ENCODE measurements at places on chromosomes 1 and 21.

GRCh38 chr1:159895836-159896545, 4.0 kb downstream of the CFAP45 start:
- DNase-seq = no peak

- DNase-seq = peak; percentile 10
Measured at GRCh38 chr1:107964336-107965109, 457 bp downstream of the VAV3 start.

GRCh38 chr1:39205781-39206464, 1.4 kb downstream of the MACF1 start:
- DNase-seq = no peak

DNA sequence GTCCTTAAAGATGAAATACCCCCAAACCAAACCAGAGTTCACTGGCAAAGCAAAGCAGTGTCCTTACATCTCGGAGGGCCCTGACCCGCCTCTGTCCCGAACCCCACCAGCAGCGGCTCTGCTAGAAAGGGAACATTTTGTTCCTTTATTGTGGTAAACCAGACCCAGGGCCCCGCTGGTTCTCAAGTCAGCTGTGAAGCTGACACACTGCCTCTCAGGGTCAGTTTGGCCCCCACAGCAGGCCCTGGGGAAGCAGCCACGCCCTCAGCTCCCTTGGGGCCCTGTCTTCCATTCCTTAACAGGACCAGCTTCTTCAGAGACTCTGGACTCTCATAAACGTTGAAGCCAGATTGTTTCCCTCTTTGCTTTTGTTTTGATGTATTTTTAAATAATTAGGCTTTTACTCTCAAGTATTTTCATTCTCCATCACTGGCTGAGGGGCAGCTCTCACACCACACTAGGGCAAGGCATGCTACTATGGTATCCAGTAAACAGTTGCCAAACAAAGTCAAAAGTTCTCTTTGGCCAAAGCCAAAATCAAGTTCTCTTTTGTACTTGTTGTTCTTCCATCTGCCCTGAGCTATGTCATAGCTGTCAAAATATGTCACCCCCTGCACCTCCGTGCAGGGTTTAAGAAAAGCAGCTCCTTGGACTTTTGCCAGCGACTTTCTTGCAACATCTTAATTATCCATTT, 61.1 kb upstream of the ANGPTL1 start:
- DNase-seq = no peak

GRCh38 chr1:28582248-28582615, 9.8 kb upstream of the RAB42 start:
- no peak for DNase-seq

DNA sequence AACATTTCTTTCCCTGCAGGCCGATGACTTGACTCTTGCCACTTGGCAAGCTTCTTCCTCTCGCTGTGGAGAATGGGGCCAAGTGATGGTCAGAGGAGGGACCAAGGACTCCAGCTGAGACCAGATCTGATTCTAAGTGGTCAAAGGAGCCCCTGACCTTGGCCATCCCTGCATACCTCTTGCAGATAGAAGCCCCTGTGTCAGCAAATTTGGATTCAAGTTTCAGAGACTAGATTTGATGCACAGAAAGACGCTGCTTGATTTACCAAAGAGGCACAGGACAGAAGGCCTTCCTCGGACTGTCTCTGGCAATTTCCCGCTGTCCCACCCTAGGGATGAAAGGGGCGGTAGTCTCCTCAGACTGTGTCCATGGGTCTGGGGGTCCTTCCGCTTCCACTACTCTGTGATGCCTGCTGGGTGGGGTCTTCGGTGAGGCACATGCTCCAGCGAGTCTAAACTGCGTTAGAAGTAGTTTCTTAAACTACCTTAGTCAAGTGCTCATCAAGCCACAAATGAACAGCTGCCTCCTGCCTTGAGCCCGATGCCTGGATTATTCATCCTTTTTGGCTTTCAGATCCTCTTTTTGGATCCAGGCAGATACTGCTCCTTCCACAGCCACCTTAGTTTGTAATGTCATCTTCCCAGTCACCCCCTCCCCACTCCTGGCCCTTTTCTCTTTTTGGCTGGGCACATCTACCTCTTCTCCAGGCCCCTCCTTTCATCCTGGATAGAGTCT, 31.8 kb upstream of the RBM15 start:
- DNase-seq = no peak

- no peak for DNase-seq
Measured at GRCh38 chr1:7363450-7363849, 407.6 kb upstream of the VAMP3 start.

DNA sequence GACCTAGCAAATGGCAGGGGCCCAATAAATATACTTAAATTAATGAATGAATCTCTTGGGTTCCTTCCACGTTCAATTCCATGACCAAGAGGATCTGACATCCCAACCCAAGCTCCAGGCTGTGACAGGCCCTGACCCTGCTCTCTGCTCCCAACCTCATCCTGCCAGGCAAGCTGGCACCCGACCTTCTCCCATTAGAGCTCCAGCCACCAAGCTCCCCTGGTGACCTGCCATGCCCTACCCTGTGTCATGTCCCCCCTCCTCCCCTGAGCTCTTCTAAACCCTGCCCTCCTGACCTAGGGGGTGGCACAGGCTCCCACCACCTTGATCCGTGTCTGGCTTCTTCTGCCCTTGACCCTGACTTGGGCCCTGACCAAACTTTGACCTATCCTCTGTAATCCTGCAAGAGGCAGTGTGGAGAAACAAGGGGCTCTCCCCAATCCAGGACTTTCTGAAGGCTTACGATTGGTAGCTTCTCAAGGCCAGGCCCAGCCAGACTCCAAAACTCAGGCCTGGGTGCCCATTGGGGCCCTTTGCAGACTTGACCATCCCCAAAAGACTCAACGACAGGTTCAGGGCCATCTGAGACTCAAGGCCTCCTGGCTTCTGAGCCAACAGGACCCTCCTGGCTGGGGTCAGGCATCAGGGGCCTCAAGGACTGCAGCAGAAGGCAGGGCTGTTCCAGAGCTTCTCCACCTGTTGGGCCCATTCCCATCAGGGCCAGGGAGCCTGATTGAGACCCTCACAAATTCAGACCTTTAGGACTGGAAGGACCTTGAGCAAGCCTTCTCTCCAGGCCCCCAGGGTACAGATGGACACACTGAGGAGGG, 249.0 kb downstream of the PTPRU start:
- DNase-seq = no peak

DNA sequence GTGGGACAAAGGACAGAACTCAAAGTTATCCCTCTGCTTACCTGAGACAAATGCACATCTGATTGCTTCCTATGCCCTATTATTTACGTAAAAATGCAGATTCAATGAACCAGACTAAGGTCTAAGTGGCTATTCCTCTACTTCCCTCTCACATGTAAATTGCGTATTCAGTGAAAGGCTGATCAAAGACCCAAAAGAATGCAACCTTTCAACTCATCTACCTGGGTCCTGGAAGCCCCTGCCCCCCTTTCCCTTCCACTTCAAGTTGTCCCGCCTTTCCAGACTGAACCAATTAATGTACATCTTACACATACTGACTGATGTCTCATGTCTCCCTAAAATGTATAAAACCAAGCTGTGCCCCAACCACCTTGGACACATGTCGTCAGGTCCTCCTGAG, 14.6 kb downstream of the SSX2IP start:
- DNase-seq = no peak
